ENCODE measurements at places on chromosomes 3 and 15.

DNA sequence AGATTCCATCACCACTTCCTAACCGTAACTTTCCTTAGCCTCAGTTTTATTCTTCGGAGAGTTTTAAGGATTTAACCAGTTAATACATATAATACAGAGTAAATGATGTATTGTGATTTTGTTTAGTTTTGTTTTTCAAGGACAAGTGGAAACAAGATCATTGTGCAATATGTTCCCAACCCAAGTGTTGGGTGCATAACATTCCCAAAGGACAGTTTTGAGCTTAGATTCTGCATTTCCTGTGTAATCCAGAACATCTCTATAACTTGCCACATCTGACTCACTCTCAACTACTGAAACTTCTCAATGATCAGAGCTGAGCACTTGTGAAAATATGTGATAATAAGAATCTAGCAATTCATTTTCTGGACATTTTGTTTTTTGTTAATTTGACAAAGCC lies 466.1 kb upstream of the PPP2R3A start:
- no peak for DNase-seq

GRCh38 chr15:39438260-39438659 lies 142.6 kb upstream of the THBS1 start:
- no peak for DNase-seq

DNA sequence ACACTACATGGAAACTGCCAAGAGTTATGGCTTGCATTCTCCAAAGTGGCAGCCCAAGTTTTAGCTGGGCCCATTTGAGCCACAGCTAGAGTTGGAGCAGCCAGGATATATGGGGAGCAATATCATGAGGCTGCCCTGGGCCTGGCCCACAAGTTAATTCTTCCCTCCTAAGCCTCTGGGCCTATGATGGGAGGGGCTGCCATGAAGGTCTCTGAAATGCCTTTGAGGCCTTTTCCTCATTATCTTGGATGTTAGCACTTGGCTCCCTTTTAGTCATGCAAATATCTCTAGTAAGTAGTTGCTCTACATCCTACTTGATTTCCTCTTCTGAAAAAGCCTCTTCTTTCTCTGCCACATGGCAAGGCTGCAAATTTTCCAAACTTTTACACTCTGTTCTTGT lies 257.5 kb upstream of the CHRM5 start:
- no peak for DNase-seq

DNA sequence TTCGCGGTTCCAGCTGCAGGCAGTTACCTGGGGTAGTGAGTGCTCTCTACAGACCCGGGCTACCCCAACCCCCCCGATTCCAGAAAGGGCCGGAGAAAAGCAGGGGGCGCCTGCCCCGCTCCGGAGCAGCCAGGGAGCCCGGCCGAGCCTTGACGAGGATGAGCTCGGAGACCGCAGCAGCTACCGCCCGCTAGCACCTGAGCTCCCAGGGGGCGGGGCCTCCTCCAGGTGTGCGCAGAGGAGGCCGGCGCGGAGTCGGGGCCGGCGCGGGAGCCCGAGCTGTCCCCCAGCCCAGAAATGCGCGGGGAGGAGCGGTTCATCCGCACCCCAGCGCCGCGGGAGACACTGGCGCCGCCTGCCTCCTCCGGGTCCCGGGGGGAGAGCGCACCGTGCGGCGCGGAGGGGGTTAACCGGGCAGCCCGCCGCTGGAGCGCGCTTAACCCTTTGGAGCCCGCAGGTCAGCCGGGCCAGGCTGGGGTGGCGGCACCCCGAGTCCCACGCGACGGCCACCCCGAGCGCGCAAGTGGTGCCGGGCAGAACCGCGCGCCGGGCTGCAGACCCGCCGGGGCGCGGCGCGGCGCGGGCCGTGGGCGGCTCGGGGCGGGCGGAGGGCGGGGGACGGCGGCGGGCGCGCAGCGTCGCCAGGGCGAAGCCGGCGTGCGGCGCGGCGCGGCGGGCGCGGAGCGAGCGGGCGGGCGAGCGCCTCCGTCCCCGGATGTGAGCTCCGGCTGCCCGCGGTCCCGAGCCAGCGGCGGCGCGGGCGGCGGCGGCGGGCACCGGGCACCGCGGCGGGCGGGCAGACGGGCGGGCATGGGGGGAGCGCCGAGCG lies at the start of gene CACNA1D:
TSS of gene CACNA1D (plus strand) at position 649 of the 829 bp plus-strand sequence. CDS start 556 bp downstream, outside the sequence.
- no peak for DNase-seq

DNA sequence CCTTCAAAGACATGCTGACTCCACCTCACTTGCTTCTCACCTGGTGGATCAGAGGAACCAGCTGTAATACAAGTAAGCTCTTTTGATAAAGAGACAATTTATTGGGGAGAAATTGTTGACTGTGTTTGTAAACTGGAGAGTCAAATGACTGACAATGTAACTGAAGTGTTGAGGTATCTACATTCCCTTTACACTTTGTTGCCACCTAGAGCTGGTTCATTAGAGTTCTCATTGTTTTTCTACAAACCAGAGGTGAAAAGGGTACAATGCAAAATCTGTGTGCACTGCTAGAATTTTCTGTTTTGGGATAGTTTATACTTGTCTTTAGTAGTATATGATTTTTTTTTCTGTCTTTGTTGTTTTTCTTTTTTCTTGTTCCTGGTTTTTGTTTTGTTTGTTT lies 8.7 kb upstream of the LRRC58 start:
- DNase-seq, result no peak

- DNase-seq, result no peak
These were observed 339.7 kb downstream of the MECOM start for GRCh38 chr3:169323578-169324451.

DNA sequence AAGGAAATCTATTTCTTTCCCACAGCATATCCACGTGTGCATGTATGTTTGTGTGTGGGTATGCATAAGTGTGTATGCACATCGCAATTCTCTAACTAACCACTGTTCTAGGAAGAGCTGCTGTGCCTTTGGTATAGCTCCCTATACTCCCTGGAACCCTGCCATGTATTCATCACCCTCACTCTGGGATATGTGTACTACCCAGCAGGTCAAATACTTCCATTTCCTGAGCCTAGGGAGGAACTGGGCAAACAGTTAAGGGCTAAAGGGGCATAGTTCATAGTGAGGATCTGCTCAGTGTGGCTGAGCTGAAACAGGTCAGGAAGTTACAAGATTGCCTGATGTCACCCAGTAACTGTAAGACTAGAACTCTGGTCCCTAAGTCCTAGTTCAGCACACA lies 260.4 kb downstream of the RPLP1 start:
- no peak for DNase-seq

DNA sequence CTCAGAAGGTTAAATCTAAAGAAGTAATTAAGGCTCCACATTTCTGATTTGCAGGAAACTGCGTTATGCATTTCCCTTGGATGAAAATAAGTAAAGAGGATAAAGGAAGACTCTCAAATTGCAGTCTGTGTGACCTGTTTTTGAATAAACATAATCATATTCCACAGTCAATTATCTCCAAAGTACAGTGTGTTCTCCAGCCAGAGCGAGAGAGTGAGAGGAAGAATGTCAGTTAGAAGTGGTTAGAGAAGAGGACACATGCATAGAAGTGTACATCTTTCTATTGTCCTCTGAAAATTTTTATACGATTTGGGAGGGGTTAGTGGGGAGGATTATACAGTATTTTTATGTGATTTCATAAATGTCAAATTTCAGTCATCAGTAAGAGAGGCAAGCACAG lies 487.1 kb downstream of the LPP start:
- DNase-seq, result no peak

Data from naive B cell (primary cell).